ENCODE measurements at places on chromosomes 16 and 17. TPM values are rescaled to one million over a fixed set of nuclear protein-coding genes. Genes with fewer than 3 reads are reported as not detected.

GRCh38 chr16:81752225-81752875, 26.7 kb upstream of the PLCG2 start:
- no peaks in the 10 kb centered on the region for H3K36me3 ChIP-seq
- H3K27me3 ChIP-seq, result peaks cover 4% of the 10 kb centered on the region
- no peak overlapping the region for H3K27ac ChIP-seq
- no peak overlapping the region for H3K4me3 ChIP-seq
- no peaks in the 10 kb centered on the region for H3K4me1 ChIP-seq
- DNase-seq, result no peak

- peaks cover 55% of the 10 kb centered on the region for H3K4me1 ChIP-seq
- DNase-seq, result no peak
- peaks cover 3% of the 10 kb centered on the region for H3K36me3 ChIP-seq
- H3K4me3 ChIP-seq, result no peak overlapping the region
- peaks cover 8% of the 10 kb centered on the region for H3K27me3 ChIP-seq
- H3K27ac ChIP-seq, result peak overlapping the region; percentile 48
These were observed 103.0 kb downstream of the RAB11FIP4 start for GRCh38 chr17:31494259-31495021.

GRCh38 chr17:17381446-17382064, 78.4 kb downstream of the NT5M start:
- no peak overlapping the region for H3K27ac ChIP-seq
- no peak for DNase-seq
- no peaks in the 10 kb centered on the region for H3K36me3 ChIP-seq
- H3K4me3 ChIP-seq, result no peak overlapping the region
- H3K4me1 ChIP-seq, result peaks cover 26% of the 10 kb centered on the region

- H3K27ac ChIP-seq, result no peak overlapping the region
- peaks cover 9% of the 10 kb centered on the region for H3K4me1 ChIP-seq
- no peaks in the 10 kb centered on the region for H3K27me3 ChIP-seq
These were observed 10.1 kb upstream of the SLC16A5 start for GRCh38 chr17:75077496-75078283.

GRCh38 chr17:78411241-78411857, 32.9 kb downstream of the PGS1 start:
- peak overlapping the region; percentile 35 for H3K27ac ChIP-seq
- no peak overlapping the region for H3K4me3 ChIP-seq
- no peaks in the 10 kb centered on the region for H3K36me3 ChIP-seq
- DNase-seq, result no peak
- no peaks in the 10 kb centered on the region for H3K27me3 ChIP-seq
- peaks cover 28% of the 10 kb centered on the region for H3K4me1 ChIP-seq

GRCh38 chr17:57475796-57476195, 219.5 kb downstream of the MSI2 start:
- H3K27ac ChIP-seq, result no peak overlapping the region
- peaks cover 57% of the 10 kb centered on the region for H3K4me1 ChIP-seq
- H3K27me3 ChIP-seq, result no peaks in the 10 kb centered on the region

- peaks cover 5% of the 10 kb centered on the region for H3K4me1 ChIP-seq
- no peak overlapping the region for H3K4me3 ChIP-seq
- H3K27me3 ChIP-seq, result no peaks in the 10 kb centered on the region
- DNase-seq, result no peak
- H3K36me3 ChIP-seq, result peaks cover 7% of the 10 kb centered on the region
These were observed 354.8 kb downstream of the SEC14L1 start for GRCh38 chr17:77495575-77495974.

- H3K27me3 ChIP-seq, result peaks cover 3% of the 10 kb centered on the region
- H3K27ac ChIP-seq, result no peak overlapping the region
- no peak overlapping the region for H3K4me3 ChIP-seq
- DNase-seq, result no peak
- H3K4me1 ChIP-seq, result peaks cover 22% of the 10 kb centered on the region
- H3K36me3 ChIP-seq, result peaks cover 4% of the 10 kb centered on the region
These were observed 3.9 kb upstream of the ALDH3A2 start for GRCh38 chr17:19644493-19645210.

DNA sequence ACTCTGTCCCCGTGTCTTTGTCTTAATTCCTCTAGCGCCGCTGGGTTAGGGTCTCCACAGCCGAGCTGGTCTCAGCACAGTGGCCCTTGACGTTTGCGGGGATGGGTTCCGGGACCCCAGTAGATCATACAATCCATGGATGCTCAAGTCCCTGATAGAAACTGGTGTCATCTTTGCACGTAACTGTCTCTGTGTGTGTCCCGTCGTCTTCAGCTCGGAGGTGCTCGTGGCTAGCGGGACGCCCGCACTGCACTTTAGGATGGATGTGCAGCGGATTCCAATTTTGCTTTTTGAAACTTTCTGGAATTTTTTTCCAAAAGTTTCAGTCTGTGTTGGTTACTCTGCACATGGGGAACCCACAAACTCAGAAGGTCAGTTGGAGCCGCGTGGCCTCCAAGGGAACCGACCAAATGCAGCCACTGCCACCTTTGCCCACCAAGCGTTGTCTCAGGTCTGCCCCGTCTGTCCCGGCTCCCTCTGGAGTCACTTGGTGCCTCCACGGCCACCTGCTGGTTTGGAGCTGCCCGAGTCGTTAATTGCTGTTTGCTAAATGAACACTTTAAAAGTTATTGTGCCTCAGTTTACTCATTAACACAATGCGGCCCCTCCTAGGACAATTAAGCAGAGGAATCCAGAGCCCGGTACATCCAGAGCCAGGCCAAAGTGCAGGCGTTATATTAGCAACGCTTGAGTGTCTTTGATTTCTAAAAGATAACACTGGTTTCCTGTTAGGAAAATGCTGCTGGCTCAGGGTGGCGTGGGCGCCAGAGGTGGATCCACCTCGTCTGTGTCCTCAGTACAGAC, 5.3 kb upstream of the DPEP1 start:
- no peak overlapping the region for H3K4me3 ChIP-seq
- H3K4me1 ChIP-seq, result peaks cover 9% of the 10 kb centered on the region
- H3K36me3 ChIP-seq, result no peaks in the 10 kb centered on the region
- no peak overlapping the region for H3K27ac ChIP-seq
- no peak for DNase-seq

GRCh38 chr17:79252886-79253285, 178.3 kb downstream of the ENGASE start:
- H3K27me3 ChIP-seq, result peaks cover 53% of the 10 kb centered on the region

- peaks cover 30% of the 10 kb centered on the region for H3K27me3 ChIP-seq
- no peak for DNase-seq
- no peak overlapping the region for H3K27ac ChIP-seq
- no peaks in the 10 kb centered on the region for H3K36me3 ChIP-seq
- no peak overlapping the region for H3K4me3 ChIP-seq
These were observed 88.2 kb downstream of the NOG start for GRCh38 chr17:56681561-56682266.

DNA sequence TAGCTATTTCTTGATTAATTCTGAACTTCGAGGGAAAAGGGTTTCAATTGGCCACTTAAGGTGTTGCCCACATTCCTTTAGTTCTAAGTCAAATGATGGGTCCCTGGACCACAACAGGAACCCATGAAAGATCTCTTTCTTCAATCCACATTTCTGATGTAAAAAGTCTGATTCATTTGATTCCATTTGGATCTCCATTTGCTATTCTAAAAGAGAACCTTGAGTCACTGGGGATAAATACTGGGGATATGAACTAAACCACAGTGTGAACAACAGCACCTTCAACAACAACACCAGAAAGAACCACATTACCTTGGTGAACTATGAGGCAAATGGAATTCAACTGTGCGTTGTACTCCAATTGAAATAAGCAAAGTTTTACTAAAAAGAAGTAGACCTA, 108.9 kb upstream of the IRX5 start:
- no peaks in the 10 kb centered on the region for H3K36me3 ChIP-seq
- H3K4me1 ChIP-seq, result peaks cover 13% of the 10 kb centered on the region
- no peaks in the 10 kb centered on the region for H3K27me3 ChIP-seq
- no peak overlapping the region for H3K27ac ChIP-seq
- no peak overlapping the region for H3K4me3 ChIP-seq

- H3K27me3 ChIP-seq, result peaks cover 50% of the 10 kb centered on the region
- no peak for DNase-seq
- H3K4me3 ChIP-seq, result no peak overlapping the region
- H3K36me3 ChIP-seq, result no peaks in the 10 kb centered on the region
- H3K27ac ChIP-seq, result no peak overlapping the region
These were observed 819.2 kb upstream of the EEF2KMT start for GRCh38 chr16:5916711-5917191.

DNA sequence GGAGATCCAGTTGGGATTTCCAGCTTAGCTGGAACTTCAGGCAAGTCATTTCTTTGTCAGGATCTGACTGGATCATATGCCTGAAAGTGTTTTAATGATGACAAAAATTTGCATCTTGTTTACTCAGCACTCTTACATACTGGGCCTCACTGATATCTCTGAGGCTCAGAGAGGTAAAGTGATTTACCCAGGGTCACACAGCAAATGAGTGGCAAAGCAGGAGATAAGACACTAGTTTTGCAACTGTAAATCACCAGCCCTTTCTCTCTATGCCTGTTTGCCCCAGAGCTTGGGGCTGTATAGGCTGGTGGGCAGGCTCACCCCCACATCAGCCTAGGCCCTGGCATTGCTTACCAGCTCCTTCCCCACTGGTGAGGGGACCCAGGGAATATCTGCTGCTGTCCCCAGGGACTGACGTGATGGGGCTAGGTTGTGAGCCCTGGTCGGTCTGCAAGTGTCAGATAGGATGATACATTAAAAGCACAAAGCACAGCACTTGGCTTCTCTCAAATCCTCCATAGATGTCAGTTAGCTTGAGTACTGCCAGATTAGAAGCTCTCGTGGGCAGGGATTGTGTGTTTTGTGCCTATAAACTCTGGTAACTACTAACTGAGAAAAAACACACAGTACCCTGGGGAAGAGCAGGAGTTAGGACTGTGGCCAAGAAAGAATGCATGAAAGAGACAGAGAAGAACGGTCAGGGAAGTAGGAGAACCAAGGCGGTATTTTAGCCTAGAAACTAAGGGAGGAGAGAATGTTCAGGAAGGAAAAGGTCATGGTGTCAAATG, 165.4 kb downstream of the COPRS start:
- peaks cover 7% of the 10 kb centered on the region for H3K27me3 ChIP-seq
- peak overlapping the region; percentile 2 for H3K4me3 ChIP-seq
- H3K27ac ChIP-seq, result no peak overlapping the region
- no peaks in the 10 kb centered on the region for H3K36me3 ChIP-seq
- H3K4me1 ChIP-seq, result peaks cover 48% of the 10 kb centered on the region

DNA sequence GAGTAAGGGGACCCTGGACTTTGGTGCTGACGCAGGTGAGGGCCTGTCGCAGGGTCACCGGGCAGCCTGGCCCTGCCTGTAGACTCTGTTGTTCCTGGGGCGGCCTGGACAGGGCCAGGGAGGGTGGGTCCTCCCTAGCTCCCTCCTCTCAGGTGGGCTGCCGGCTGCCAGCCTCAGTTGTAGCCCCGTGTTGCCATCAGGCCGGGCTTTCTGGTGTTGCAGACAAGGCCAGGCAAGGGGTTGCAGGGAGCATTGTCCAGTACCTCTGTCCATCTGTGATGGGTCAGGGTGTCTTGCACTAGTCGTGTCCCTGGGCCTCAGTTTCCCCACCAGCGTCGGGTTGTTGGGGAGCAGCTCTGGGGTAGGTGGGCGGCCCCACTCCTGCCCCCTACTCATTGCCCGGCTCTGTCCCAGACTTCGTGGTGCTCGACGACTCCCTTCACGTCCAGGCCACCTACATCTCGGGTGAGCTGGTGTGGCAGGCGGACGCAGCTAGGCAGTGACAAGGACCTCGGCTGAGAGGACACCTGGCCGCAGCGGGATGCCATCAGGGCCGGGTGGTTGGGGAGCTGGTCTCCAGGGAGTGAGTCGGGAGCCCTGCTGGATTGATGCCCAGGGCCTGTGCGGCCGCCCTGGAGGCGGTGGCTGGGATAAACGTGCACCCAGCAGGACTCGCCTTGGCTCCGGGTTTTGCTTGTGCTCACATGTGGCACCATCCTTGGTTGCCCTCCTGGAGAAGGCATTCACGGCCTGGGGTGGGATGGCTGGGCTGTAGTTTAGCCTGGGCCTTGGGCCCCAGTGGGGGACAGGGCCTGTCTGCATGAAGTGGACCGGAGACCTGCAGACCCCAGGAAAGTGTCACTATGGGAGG, 1.9 kb downstream of the CEMP1 start:
- H3K27ac ChIP-seq, result peak overlapping the region; percentile 59
- H3K36me3 ChIP-seq, result no peaks in the 10 kb centered on the region
- no peak overlapping the region for H3K4me3 ChIP-seq
- DNase-seq, result peak; percentile 71

DNA sequence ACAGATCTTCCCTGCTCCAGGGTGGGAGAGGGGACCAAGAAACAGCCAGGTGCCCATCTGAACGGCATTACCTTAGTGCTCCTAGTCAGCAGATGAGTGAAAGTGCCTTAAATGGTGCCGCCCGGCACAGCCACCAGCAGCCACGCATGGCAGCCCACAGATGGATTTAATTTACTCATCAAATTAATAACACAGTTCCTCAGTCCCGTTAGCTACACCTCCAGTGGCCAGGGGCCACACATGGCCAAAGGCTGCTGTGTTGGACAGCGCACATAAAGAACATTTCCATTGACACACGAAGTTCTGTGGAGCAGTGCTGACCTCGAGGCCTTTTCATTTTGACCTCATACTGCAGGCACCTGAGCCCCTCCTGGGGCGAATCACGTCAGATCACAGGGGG, 166.3 kb downstream of the CMIP start:
- peaks cover 10% of the 10 kb centered on the region for H3K36me3 ChIP-seq
- H3K4me3 ChIP-seq, result no peak overlapping the region
- H3K27me3 ChIP-seq, result no peaks in the 10 kb centered on the region
- peak overlapping the region; percentile 3 for H3K27ac ChIP-seq

DNA sequence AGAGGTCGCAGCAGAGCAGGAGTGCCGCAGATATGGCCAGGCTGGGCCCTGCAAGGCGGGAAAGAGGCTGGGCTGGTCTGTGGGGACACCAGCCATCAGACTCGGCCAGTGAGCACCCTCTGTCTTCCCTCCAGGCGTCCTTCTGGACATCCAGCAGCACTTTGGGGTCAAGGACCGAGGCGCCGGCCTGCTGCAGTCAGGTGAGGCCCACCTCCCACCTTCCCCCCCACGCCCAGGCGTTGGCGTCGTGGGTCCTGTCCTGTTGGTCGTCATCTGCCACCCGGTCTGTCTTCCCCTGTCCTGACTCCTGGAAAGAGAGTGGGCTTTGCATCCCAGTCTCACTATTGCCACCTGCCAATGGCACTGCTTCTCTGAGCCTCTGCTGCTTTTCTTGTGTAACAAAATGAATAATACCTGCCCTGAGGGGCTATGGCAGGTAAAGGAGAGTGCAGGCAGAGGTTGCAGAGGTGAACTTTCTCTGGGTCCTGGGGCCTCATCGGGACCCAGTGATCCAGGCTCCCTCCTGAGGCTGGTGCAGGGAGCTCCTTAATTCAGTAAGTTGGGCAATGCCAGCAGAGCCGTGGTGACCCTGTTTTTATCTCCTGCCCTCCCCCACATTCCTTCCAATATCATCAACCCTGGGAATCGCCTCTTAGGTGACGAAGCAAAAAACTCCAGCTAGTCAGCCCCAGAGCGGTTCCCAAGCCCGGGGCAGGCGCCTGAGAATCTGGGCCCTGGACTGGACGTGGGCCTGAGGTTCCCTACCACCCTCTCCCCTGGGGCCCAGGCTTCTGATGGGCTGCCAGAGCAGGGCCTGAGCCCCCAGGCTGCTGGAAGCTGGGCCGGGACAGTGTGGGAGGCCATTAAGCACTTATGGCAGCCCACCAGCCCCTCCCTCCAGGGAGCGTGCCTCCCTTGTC, 14.7 kb downstream of the SPNS2 start:
- H3K27ac ChIP-seq, result peak overlapping the region; percentile 98
- peaks cover 12% of the 10 kb centered on the region for H3K4me1 ChIP-seq
- H3K4me3 ChIP-seq, result peak overlapping the region; percentile 39
- no peaks in the 10 kb centered on the region for H3K27me3 ChIP-seq
- no peaks in the 10 kb centered on the region for H3K36me3 ChIP-seq
- DNase-seq, result no peak

CLDN6 gene
- total RNA-seq, result 98.9 TPM

HBA1 gene
- not detected for total RNA-seq

KRTAP4-6 gene
- total RNA-seq, result not detected

GAS2L2 gene
- total RNA-seq, result not detected

WNT3 gene
- total RNA-seq, result 47.7 TPM

TMIGD1 gene
- 0.24 TPM for total RNA-seq

P2RX5 gene
- total RNA-seq, result 0.69 TPM

C16orf46 gene
- total RNA-seq, result 4.4 TPM

All from type B pancreatic cell (in vitro differentiated cells).